Sigmoid colon (tissue), 7 donors: ENCODE measurements at places on chromosomes 4 and X. TPM values are rescaled to one million over a fixed set of nuclear protein-coding genes. Genes with fewer than 3 reads are reported as not detected.

GABRE gene
- 18.0 TPM for total RNA-seq

GRCh38 chr4:114383721-114384120 lies 214.9 kb upstream of the UGT8 start:
- H3K27ac ChIP-seq, result no peak overlapping the region
- no peaks in the 10 kb centered on the region for H3K36me3 ChIP-seq
- no peak overlapping the region for H3K4me3 ChIP-seq
- no peak for DNase-seq

F8A1 gene
- total RNA-seq, result not detected

DNA sequence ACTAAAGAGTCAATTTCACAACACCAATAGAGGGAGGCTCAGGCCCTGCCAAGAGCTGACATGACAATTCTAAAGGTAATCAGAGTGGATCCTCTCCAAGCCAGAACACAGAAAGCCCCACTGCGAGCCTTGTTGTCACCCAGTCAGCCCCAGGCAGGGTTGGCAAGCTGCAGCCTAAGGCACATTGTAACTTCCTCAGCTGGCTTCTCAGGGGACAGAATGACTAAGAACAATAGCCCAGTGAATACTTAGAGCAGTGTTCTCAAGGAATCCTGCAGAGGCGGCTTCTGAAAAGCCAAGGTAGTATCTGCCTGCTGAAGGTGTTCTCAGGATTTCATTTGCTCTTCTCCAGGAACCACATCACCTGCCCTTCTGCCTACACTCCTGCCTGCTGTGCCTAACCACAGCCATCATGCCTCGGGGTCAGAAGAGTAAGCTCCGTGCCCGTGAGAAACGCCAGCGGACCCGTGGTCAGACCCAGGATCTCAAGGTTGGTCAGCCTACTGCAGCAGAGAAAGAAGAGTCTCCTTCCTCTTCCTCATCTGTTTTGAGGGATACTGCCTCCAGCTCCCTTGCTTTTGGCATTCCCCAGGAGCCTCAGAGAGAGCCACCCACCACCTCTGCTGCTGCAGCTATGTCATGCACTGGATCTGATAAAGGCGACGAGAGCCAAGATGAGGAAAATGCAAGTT lies at the start of gene MAGEB4:
MAGEB4 (plus strand) TSS at position 277 of the 692 bp plus-strand sequence; CDS start at position 413, 136 bp downstream.
- H3K36me3 ChIP-seq, result no peaks in the 10 kb centered on the region
- no peaks in the 10 kb centered on the region for H3K4me1 ChIP-seq
- no peak within 1 kb of the TSS for H3K4me3 ChIP-seq
- H3K27me3 ChIP-seq, result no peaks in the 10 kb centered on the region

GRCh38 chrX:103918050-103918449 lies 44.4 kb upstream of the TMSB15B start:
- peak; percentile 77 for DNase-seq
- H3K36me3 ChIP-seq, result no peaks in the 10 kb centered on the region
- H3K27me3 ChIP-seq, result no peaks in the 10 kb centered on the region
- no peaks in the 10 kb centered on the region for H3K4me1 ChIP-seq
- peak overlapping the region; percentile 83 for H3K27ac ChIP-seq

DNA sequence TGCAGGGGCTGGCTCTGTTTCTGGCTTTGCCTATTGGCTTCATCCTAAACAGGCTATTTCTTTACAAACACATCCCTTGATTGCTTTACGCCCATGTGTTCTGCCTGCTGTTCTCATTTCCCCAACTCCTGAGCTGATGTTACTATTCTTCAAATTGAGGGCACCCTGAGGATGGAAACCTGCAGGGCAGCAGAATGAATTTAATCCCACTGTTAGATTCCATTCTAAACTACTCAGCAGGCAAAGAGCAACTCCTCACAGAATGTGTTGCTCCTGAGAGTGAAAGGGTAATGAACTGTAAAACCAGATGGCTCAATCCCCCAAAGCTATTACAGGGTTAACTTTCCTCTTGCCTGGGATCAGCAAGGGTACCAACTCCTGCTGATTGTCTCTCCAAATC lies 75.7 kb downstream of the ANKRD50 start:
- H3K36me3 ChIP-seq, result no peaks in the 10 kb centered on the region
- no peaks in the 10 kb centered on the region for H3K27me3 ChIP-seq
- no peaks in the 10 kb centered on the region for H3K4me1 ChIP-seq
- H3K27ac ChIP-seq, result no peak overlapping the region

MAML3 gene
- total RNA-seq, result 6.4 TPM

DUSP9 gene
- not detected for total RNA-seq

DNA sequence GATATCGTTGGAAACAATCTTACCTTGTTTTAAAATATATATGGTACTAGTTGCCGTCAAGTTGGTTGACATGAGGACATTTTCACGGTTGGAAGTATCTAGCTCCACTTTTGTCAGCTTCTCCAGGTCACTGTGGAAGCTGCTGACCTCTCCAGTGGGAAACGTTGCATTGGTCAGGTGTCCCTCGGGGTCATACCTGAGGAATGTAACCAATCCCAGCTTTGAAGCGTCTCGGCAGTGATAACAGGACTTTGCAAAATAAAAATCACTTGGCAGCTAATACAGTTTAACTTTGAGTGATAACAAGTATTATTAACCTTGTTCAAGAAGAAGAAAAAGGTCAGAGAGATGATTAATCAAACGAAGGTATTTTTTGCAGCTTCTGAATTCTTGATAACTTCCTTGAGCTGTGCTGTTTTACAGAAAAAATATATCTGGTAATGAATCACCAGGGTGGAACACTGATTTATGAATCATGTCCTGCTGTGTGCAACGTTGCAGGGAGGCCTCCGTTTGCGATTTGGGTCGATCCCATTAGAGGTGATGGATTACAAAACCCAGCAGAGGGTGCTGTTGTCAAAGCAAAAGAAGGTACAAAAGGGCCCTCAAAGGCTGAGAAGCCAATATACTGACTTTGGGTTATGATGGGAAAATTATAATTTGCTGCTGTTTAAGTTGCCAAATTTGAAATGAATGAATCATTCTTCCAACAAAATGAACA lies 60.1 kb downstream of the SH2D1A start:
- no peak overlapping the region for H3K4me3 ChIP-seq
- no peak overlapping the region for H3K27ac ChIP-seq
- H3K27me3 ChIP-seq, result no peaks in the 10 kb centered on the region
- peak; percentile 64 for DNase-seq
- H3K36me3 ChIP-seq, result no peaks in the 10 kb centered on the region
- H3K4me1 ChIP-seq, result no peaks in the 10 kb centered on the region

DNA sequence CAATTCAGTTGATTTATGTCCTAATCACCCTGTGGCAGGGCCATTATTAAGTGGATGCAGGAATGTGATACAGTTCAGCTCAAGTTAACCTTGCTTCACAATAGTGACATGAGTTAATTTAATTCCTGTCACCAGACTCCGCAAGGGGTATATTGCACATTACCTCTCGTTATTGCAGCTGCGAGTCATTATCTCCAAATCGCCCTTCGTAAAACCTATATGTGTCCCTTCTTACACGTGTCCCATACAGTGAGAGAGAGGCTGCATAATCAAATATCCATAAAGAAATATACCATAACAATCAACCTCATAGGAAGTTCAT lies 369.9 kb upstream of the ANXA10 start:
- DNase-seq, result no peak
- no peaks in the 10 kb centered on the region for H3K4me1 ChIP-seq
- no peak overlapping the region for H3K4me3 ChIP-seq
- no peaks in the 10 kb centered on the region for H3K36me3 ChIP-seq
- H3K27me3 ChIP-seq, result no peaks in the 10 kb centered on the region
- H3K27ac ChIP-seq, result no peak overlapping the region

DNA sequence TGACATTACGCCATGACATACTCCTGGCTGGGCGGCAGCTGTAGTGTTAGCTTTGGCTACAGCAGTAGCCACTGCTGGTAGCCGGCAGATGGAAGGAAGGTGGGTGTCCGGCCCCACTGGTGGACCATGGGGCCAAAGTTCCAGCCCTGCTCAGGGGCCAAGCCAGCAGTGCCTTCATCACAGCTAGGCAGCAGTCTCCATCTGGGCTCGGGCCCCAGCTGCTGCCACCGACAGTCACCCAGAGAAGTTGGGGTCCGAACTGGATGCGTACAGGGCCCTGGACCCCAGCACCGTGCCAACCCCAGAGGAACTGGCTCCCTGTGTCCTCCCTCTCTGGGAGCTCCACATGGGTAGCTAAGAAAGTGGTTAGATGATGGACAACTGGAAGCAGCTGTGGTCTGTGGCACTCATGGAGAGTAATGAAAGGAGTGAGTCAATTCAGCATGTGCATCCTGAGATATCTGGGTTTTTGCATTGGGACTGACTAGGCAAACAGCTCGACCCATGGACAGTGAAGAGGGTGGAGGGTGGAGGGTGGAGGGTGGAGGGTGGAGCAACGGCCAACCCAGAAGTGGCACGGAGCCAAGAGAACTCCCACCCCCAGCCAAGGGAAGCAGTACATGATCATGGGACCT lies 366.6 kb upstream of the GRIA3 start:
- H3K4me3 ChIP-seq, result no peak overlapping the region
- H3K27me3 ChIP-seq, result no peaks in the 10 kb centered on the region
- H3K27ac ChIP-seq, result no peak overlapping the region
- no peaks in the 10 kb centered on the region for H3K36me3 ChIP-seq
- peak; percentile 32 for DNase-seq
- H3K4me1 ChIP-seq, result no peaks in the 10 kb centered on the region

- no peak for DNase-seq
- no peaks in the 10 kb centered on the region for H3K4me1 ChIP-seq
- no peak overlapping the region for H3K4me3 ChIP-seq
- no peak overlapping the region for H3K27ac ChIP-seq
- no peaks in the 10 kb centered on the region for H3K36me3 ChIP-seq
Measured at GRCh38 chrX:38651625-38652601, 90.6 kb downstream of the TSPAN7 start.
